ENCODE measurements at places on chromosomes 4 and X. TPM values are rescaled to one million over a fixed set of nuclear protein-coding genes. Genes with fewer than 3 reads are reported as not detected.

DNA sequence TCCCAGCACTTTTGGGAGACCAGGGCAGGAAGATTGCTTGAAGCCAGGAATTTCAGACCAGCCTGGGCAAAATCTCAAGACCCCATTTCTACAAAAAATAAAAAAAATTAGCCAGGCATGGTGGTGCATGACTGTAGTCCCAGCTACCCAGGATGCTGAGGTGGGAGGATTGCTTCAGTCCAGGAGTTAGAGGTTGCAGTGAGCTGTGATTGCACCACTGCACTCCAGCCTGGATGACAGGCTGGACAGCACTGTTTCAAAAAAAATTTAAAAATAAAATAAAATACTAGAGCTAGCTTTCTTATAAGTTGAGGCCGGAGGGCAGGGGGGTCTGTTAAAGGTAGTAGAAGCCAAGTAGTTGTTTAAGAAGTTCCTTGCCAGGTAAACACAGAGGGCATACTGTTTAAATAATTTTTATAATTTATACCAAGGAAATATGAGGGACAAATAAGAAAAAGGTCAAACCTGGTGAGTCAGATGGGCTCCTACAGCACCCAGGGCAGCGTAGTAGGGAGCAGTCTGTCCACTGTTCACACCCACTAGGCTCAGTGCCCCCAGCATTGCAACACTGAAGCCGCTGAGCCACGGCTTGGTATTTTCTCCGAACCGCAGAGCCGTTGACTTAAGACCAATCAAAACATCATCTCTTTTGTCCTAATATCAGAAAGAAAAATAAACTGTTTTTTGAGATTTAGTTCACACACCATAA lies 17.3 kb downstream of the COQ2 start:
- DNase-seq: no peak

GRCh38 chr4:155419266-155419665 lies 42.5 kb upstream of the MAP9 start:
- DNase-seq: no peak

DNA sequence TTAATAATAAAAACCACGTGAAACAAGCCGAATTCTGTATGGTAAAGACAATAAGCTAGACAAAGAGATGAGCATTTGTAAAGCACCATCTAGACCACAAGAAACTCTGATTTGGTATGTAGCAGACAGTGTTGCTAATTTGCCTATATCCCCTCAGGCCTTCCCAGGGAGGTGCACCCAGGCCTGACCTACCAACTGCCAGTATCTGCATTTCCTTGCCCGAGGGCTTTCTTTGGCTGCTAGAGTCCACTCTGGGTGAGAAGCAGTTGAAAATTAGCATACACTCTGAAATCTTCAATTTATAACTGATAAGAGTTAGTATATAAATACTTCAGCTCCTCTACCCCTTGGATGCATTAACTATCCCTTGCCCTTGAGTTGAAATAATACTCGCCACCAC lies 37.4 kb upstream of the IL1RAPL1 start:
- DNase-seq: no peak

DNA sequence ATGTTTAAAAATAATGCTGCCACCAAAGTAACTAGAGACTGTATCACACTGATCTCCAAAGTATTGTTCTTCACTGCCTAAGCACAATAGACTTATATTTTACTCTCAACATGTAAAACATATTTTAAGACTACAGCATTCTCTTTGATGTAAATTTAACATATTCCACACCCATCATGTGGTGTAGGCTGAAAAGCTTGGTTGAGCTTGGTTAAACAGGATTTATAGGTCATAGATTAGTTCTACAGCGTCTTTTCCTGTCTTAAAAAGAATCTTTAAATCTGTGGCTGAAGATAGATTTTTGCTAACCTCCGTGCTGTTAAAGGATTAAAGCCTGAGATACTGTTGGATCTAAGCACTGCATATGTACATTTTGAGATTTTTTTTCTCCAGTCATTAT lies 379.9 kb downstream of the SH2D1A start:
- DNase-seq: no peak

Gene HTN3
- not detected for polyA plus RNA-seq

GRCh38 chr4:138437263-138437851 lies 195.2 kb upstream of the SLC7A11 start:
- no peak for DNase-seq

GRCh38 chrX:154761977-154762536 lies 607 bp upstream of the DKC1 start:
- no peak for DNase-seq

Gene ARX
- not detected for polyA plus RNA-seq

GRCh38 chrX:3674881-3675280 lies 38.6 kb downstream of the PRKX start:
- no peak for DNase-seq

DNA sequence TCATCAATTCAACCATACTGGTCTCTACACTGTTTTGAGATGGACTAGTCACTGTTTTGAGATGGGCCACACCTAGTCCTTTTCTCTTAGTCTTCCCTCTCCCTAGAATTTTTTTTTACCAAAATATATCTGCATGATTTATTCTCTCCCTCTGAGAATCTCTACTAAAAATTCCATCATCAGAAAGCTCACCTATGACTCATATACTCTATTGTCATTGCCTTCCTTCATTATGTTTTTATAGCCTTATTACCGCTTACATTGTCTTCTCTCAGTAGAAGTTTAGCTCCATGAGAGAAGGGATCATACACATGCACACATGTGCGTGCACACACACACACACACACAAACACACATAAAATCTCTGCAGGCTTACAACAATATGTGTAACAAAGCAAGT lies 303.6 kb downstream of the PCDH10 start:
- no peak for DNase-seq

- no peak for DNase-seq
Measured at GRCh38 chr4:126451237-126451873, 1136.6 kb downstream of the FAT4 start.

GRCh38 chrX:72141372-72142004 lies 9.8 kb upstream of the RTL5 start:
- no peak for DNase-seq

Gene XAGE1B
- not detected for polyA plus RNA-seq

DNA sequence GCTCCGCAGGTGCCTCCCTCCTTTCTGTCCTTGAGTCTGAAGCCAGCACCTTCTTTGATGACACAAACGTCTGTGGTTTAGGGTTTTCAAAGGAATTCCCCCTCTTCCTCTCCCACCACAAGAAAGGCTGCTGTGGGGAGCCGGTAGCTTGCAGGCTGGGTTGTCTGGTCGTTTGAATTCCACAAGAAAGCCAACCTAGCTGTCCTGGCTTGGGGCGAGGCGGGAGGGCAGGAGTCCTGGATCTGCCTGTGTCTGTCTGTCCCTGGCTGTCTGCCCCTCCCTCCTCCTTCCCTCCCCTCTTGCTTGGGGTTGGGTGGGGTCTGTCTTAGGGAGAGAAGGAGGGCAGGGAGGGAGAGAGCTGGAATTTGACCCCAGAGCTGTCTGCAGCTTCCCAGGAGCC lies 56.3 kb downstream of the SHROOM2 start:
- no peak for DNase-seq

Gene MAGEA2
- polyA plus RNA-seq: not detected

Gene MAP7D3
- polyA plus RNA-seq: 8.6 TPM

Gene TEC
- 1.6 TPM for polyA plus RNA-seq
